ENCODE measurements at places on chromosomes 16 and 17.

DNA sequence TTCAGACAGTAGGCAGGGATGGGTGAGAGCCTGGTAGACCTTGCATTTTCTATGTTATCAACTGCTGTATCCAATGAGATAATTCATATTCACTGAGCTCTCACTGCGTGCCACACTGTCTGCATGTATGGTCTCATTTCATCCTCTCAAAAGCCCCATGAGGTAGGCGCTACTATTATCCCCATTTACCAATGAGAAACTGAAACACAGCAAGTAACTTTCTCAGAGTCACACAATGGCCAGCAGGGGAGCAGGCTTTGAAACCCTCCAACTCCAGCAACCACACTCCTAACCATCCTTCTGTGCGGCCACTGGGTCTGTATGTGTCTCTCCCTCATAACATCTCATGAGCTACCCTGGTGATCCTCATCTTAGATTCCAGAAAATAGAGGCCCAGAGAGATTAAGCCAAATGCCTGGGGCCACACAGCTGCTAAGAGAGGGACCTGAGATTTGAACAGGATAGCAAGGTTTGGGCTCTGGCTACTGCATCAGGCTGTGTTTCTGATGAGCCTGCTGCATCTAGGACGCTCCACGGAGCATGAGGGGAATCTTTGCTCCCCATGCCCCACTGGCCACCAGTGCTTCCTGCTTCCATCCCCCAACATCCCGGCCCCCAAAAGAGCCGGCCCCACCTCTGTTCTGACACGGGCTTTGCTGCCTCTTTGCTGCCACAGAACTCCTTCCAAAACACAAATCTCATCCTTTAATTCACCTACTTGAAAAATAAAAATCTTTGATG is 3.2 kb downstream of the CCR7 start:
- DNase-seq, result peak; percentile 32

GRCh38 chr17:82247182-82247823 is 18.5 kb downstream of the SLC16A3 start:
- no peak for DNase-seq

DNA sequence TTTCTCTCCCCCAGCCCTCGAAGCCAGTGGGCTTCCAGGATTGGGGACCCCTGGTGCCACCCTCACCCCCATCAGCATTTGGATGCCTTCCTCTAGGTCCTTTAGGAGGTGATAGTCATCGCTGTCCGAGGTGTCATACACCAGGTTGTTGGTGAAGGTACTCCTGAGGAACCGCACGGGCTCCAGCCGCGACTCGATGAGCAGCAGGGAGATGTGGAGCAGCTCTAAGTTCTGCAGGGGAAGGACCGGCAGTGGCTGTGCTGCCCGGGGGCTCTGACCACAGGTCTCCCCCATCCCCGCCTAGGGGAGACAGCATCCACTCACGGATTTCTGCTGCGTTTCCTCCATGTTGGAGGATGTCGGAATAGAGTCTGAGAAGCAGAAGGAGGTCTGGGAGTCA is 962 bp downstream of the CSHL1 start:
- no peak for DNase-seq

- no peak for DNase-seq
These were observed 1.8 kb upstream of the ARHGAP23 start for GRCh38 chr17:38426441-38426840.

DNA sequence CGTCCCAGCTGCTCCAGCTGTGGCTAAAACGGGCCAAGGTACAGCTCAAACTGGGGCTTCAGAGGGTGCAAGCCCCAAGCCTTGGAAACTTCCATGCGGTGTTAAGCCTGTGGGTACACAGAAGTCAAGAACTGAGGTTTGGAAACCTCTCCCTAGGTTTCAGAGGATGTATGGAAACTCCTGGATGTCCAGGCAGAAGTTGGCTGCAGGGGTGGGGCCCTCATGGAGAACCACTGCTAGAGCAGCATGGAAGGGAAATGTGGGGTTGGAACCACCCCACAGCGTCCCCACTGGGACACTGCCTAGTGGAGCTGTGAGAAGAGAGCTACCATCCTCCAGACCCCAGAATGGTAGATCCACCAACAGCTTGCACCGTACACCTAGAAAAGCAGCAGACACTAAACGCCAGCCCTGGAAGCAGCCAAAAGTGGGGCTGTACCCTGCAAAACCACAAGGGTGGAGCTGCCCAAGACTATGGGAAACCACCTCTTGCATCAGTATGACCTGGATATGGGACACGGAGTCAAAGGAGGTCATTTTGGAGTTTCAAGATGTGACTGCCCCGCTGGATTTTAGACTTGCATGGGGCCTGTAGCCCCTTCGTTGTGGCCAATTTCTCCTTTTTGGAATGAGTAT is 2.2 kb downstream of the SDR42E1 start:
- DNase-seq, result no peak

- no peak for DNase-seq
These were observed 1.2 kb upstream of the LAT start for GRCh38 chr16:28983644-28984043.

DNA sequence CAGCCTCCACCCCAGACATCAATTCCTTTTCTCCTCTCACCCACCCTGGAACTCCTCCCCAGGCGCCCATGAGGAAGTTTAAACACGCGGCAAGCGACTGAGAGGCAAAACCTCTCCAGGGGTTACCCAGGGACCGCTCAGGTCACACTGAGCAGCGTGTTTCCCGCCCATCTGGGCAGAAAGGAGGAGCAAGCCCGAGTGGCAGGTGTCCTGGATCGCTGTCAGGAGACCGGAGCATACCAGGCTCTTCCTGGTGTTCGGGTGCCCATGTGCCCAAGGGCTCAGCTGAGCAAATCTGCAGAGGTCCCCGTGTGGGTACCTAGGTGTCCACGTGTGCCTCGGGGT is 491 bp downstream of the SLC25A19 start:
- DNase-seq, result no peak

DNA sequence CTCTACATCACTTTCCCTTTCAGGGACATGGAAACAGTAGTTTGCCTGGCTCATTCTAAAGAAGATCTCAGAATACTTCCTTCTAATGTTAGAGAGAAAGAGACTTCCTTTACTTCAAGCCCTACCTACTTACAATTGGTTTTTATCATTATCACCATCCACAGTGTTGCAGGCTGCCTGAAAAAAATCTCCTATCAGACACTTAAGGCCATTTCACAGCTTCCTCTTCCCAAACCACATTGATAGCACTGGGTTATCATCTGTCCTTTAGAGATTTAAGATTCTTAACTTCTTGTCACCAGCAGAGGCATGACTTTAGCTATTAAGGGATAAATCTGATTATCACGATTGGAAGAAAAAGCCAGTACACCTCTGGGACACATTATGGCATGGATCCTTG is 178.5 kb upstream of the TBX2 start:
- no peak for DNase-seq

DNA sequence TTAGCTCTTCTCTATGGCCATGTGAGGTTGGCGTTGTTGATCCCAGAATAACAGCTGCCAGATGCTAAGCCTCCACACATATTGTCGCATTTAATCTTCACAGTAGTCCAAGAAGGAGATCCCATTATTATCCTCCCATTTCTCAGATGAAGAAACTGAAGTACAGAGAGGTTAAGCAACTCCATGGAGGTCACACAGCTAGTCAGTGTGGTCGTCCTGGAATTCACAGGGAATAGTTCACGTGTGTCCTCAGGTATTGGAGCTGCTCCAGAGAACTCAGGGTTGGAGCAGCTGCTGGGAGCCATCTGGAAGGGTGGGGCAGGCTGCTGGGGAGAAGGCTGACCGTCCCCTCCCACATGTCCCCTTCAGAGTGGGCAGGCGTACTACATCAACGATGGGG is 19.5 kb downstream of the SDR42E2 start:
- no peak for DNase-seq

- no peak for DNase-seq
These were observed 12.6 kb upstream of the CDR2 start for GRCh38 chr16:22386976-22387375.

DNA sequence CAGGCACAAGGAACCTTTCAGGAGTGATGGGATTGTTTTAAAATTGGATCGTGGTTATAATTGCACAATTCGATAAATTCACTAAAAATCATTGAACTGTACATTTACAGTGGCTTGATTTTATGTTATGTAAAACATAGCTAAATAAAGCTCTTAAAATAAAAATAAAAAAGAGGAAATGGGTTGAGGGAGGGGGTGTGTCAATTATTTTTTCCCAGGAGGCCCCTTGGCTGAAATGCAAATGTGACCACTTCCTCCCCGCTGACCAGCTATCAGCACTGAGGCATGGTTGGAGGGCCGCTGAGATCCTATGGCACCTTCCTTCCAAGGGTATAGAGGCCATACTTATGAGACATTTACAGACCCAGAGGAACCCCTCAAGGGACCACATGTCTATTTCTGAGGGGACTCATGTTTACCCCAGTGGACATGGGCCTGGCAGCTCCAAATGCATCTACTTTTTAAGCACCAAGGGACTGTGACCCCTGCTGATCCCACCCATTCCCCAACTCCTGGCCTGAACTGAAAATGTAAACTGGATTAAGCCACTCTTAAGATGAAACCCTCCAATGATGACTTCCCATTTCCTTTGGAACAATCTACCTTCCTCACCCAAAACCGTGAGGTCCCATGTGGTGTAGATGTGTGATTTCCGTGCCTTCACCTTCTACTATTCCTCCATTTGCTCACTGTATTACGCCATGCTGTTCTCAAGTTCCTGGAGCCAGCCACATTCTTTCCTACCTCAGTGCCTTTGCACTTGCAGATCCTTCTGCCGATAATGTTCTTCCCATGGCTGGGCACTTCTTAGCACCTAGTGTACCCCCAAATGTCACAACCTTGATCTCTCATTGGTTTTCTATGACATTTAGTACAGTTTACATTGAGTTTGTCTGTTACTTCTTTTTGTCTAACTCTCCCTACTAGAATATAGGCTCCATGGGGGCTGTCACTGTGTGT is 2.8 kb upstream of the IL21R start:
- DNase-seq, result no peak

GRCh38 chr17:82849076-82849945 is 9.5 kb upstream of the ZNF750 start:
- DNase-seq, result no peak

DNA sequence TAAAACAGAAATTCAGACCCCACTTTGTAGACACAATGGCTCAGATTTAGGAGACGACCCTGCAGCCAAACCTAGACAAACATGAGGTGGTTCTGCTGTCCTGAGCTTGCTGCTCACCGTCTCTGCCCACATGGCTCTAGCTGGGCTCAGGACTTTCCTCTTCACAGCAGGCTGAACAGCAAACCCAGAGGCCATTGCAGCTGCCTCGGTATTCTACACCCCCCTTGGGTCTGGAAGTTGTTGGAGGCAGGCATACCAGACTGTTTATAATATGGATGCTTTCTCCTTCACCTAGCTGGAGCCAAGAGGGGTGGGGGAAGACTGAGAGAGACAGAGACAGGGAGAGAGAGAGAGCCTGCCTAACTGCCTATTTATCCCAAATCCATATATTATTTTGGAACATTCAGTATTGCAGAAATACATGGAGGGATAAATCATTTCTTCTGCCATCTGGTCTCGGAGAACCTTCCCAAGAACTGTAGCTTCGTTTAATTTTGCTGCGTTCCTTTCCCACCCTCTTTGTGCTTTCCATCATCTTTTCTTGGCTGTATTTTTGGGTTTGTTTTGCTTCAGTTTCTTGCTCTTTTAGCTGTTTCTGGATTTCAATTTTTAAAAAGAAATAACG is 628.2 kb upstream of the RBFOX1 start:
- DNase-seq, result no peak

DNA sequence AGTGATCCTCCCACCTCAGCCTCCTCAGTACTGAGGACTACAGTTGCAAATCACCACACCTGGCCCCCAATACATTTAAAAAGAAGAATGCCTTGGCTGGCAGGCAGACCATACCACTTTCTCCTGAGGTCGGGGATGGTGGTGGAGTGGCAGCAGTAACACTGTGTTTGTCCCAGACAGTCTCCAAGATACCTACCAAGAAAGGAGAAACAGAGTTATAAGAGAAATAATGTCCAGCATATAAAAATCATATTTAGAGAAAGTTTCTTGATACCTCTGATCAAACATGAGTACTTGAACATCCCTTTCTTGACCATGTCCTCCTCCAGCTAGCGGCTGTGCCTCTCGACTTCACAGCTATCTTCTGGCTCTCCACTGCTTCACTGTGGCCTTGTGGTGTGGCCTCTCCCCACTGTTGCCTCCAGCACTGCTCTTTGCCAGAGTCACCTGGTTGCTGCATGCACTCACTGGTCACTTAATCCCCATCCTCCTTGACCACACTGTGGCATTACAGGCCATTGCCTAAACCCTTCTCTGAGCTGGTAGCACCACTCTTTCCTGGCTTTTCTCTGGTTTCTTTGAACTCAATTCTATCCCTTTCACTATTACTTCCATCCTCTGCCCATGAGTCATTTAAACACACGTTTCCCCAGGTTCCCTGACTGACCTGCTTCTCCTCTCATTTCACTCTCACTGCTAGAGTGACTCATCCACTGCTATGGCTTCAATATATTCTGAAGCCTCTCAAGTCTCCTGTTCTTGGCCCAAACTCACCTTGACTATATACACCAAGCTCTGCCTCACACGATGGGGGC is 45.2 kb downstream of the XPO6 start:
- no peak for DNase-seq

GRCh38 chr17:28958820-28959455 is 7.6 kb upstream of the PHF12 start:
- DNase-seq, result no peak

- DNase-seq, result no peak
These were observed 4.7 kb upstream of the CDT1 start for GRCh38 chr16:88798772-88799455.

- DNase-seq, result no peak
These were observed 131.1 kb downstream of the TMEM114 start for GRCh38 chr16:8459085-8459733.

DNA sequence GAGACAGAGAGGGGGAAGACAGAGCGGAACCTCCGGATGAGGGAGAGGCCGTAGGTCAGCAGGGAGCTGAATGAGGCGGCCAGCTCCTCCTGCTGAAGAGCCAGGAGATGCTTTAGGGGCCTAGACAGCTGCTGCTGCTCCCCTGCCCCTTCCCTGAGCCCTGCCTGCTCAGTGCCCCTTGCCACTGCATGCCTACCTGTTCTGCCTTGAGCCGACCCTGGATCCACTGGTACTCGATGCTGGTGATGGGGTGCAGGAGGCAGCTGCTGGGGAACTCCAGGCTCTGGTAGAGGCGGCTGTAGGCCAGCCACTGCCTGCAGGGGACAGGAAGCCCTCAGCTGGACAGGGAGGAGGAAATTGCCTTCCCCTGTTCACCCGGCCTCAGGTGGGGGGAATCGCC is 7.6 kb downstream of the UNC13D start:
- DNase-seq, result no peak

- DNase-seq, result no peak
These were observed 19.9 kb upstream of the ZNF750 start for GRCh38 chr17:82859431-82860403.

DNA sequence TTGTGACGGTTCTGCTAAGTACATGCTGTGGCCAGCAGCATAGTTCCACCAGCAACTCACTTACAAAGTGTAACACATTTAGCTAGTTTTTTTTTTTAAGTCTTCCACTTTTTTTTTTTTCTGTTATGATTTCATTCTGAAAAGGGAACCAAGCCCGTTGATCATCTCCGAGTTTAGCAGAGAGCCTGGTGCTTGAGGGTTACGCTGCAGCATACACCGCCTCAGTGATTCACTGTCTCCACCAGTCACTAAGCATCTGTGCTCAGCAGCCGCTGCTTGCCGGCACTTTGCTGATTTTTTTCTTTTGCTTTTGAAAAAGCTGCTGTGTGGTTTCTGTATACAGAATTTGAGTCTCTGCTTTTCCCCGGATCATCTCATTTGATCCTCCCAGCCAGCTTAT is 194.5 kb upstream of the CDH13 start:
- DNase-seq, result no peak
